Activated CD8-positive, alpha-beta memory T cell treated with anti-CD3 and anti-CD28 coated beads for 4 hours (primary cell): ENCODE measurements at places on chromosomes 11 and 22.

DNA sequence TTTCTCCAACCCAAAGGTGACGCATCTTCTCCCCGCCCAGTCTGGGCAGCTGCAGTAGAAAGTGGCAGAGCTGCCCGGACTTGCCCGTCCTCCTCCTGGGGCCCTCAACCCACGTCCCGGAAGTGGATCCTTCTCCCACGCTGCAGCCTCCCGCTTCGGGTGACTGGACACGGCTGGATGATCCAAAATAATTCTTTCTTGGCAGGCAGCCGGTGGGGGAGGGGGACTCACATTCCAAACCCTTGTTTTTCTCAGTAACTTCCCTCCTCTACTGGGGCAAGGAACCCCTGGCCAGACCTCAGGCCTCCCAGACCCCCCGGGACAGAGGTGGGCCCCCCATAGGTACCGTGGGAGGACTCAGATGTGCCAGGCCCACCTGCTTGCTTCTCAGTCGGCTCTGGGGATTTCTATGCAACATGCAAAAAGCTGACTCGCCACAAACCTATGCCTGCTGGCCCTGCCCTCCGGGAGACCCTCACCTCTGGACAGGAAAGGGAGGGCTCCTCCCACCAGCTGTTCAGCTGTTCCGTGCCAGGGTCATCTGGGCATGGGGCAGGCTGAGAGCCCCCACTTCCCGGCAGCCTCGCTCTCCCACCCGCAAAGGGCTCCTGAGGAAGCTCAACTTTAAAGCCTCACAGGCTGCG is 1.4 kb downstream of the PLXNB2 start:
- DNase-seq: no peak

- no peak for DNase-seq
Observed at GRCh38 chr22:38075105-38075825, 8.7 kb downstream of the SLC16A8 start.

GRCh38 chr11:64776875-64777274 is 1.5 kb downstream of the SF1 start:
- DNase-seq: no peak

DNA sequence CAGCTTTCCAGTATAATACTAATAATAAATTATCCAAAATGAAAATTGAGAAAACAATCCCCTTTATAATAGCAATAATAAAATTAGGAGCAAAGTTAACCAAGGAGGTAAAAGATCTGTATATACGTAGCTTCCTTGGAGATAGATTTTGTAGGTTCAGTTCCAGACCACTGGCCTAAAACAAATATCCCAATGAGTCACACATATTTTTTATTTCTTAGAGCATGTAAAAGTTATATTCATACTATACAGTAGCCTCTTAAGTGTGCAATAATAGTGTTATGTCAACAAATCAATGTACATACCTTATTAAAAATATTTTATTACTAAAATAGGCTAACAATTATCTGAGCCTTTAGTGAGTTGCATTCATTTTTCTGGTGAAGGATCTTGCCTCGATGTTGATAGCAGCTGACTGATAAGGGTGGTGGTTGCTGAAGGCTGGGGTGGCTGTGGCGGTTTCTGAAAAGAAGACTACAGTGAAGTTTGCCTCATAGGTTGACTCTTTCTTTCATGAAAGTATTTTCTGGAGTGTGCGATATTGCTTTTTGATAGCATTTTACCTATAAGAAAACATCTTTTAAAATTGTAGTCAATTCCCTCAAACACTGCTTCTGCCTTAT is 178.5 kb downstream of the ARHGAP42 start:
- DNase-seq: no peak

DNA sequence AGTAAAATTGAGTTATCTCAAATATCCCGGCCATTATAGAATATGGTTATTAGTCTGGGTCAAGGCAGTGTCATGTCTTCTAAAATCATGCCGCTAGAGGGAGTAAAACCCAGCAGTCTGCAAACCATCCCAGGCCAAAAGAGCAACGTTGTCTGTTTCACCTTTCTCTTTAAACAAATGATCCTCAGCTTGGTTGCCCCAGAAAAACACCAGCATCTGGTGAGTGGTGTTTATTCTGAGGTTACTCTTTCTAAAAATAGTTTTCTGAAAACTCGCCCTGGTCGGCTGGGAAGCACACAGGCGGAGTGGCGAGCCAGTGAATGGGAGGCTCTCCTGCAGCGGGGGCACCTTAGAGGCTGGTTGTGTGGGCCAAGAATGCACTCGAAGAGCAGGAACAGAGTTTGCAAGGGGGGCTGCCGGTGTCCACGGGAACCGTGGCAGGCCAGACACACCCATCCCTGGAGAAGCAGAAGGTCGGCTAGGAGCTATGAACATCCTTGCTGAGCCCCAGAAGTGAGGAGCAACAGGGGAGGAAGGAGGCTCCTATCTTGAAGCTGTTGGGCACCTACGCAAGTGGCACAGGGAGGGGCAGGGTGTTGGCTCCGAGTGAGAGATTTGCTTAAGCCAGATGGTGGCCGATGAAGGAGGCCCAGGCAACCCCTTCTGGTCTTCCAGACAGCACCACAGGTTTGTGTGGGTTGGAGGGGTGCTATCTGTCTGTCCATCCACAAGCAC is 297.1 kb downstream of the ETS1 start:
- DNase-seq: peak; percentile 27

GRCh38 chr11:45097721-45098493 is 48.5 kb upstream of the PRDM11 start:
- DNase-seq: no peak

- DNase-seq: no peak
Observed at GRCh38 chr11:120457996-120458395, 53.6 kb upstream of the GRIK4 start.

DNA sequence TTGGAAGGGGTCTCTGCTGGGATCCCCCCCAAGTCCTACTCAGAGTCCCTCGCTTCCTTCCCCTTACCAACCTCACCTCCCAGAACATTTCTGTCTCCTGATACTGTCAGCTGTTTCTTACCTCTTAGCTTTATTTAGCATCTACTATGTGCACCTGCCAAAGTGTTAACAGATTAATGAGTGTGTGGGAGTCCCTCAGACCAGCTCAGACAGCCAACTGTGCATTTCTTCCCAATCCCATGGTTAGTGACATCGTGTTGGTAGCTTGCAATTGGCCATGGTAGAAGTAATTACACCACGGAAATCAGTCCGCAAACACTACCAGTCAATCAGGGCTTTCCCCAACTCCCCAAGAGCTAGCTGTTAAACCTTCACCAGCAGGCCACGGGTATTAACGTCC is 150.6 kb downstream of the DSCAML1 start:
- DNase-seq: no peak

DNA sequence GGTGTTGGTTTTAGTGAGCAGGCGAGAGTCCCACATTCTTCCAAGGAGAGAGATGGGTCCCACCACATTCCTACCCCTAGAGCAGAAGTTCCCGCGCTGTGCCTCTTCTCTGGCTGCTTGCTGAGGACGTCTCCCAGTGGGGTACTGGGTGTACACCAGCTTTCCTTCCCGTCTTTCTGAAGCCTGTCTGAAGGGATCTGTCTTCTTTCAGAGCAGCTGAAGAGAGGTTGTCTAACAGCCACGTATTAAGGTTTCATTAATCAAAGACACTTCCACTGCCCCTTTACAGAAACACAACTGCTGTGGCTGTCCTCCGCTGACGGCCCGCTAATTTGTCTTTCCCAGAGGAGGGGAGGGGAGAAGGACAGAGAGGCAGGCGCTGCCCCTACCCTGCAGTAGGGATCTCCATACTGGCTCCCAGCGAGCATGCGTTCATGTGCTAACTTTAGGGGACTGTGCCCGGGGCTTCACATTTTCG is 56.0 kb downstream of the ZBTB16 start:
- no peak for DNase-seq

DNA sequence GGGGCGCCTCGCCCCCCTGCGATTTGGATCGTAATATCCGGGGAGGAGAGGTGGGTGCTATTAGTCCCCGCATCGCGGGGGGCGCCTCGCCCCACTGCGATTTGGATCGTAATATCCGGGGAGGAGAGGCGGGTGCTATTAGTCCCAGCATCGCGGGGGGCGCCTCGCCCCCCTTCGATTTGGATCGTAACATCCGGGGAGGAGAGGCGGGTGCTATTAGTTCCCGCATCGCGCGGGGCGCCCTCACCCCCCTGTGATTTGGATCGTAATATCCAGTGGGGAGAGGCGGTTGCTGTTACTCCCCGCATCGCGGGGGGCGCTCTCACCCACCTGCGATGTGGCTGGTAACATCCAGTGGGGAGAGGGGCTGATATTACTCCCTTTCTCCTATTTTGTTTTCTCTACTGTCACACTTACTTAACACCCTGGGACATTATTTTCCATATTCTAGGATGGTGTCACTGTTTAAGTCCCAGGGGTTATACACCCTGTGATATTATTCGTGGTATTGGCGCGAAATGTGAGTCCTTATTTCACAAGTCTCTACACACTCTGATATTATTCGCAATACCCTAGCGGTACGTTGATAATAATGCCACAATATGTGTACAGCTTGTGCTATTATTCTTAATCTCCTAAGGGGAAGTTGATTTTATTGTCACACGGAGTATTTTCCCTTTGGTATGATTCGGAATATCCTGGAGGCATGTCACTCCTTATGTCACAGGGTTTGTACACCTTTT is 57.8 kb upstream of the ALDH3B2 start:
- no peak for DNase-seq

DNA sequence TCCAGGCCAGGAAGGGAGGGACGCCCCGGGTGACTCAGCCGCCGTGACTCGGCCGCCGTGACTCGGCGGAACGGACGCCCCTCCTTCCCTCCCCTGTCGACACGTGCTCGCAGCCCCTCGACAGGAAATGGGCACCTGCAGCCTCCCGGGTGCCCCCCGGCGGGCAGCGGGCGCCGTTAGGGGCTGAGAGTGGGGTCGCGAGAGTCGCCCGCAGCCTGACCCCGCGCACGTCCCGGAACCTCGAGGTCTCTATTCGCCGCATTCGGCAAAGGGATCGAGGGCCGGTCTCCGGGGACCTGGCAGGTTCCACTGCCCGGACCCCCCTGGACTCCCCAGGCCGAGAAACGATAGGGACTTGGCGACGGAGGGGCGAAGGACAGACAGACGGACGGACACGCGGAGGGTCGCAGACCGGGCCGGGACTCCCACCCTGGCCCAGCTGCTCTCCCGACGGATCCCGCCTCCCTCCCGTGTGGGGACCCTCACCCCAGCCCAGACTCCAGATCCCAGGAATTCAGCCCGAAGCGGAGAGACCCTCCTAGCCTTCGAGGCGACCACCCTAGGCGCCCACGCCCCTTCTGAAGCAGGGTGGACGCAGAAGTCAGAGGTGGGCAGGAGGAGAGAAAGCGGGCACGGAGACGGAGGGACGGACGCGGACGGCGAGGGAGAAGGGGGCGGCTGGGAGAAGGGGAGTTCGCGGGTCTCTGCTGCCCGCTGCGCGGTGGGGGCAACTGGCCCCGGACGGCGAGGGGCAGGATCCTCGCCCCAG is 648 bp downstream of the FOSL1 start:
- peak; percentile 63 for DNase-seq

GRCh38 chr11:130175898-130176297 is 16.3 kb downstream of the ST14 start:
- DNase-seq: no peak

DNA sequence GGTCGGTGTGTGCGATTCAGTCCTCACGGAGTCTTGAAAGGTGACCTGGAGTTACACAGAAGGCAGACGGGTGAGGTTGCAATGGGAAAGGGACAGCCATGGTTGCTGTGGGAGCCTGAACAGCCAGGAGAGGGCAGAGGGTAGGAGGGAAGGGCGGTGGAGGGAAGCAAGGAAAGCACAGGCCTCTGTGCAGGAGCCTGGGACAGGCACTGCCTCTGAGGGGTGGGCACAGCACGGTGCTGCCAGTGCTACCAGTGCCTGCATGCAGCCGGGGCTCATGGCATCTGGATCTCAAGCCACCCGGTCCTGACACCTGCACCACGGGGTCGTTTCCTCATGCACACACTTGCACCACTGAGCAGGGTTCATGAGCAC is 401.0 kb downstream of the TBC1D22A start:
- DNase-seq: no peak

DNA sequence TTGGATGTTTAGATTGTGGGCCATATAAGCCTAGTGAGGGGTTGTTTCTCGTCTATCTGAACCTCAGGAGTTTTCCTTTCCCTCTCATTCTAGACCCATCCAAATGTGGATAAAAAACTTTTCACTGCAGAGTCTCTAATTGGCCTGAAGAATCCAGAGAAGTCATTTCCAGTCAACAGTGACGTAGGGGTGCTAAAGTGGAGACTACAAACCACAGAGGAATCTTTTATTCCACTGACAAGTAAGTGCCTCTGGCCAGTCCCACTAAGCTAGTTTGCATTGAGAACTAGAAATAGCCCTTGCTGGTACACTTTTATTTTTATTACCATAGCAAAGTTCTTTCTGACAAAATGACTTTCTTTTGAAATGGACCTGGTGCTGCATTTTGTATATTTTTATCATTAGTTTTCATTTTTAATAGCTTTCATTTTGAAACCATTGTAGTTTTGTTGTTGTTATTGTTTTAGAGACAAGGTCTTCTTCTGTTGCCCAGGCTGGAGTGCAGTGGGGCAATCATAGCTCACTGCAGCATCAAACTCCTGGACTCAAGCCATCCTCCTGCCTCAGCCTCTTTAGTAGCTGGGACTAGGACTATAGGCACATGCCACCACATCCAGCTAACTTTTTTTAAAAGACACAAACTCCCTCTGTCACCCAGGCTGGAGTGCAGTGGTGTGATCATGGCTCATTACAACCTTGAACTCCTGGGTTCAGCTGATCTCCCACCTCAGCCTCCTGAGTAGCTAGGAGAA is 14.6 kb upstream of the PHLDB1 start:
- DNase-seq: no peak

- no peak for DNase-seq
Observed at GRCh38 chr11:60059052-60059451, 2.6 kb downstream of the MS4A3 start.

DNA sequence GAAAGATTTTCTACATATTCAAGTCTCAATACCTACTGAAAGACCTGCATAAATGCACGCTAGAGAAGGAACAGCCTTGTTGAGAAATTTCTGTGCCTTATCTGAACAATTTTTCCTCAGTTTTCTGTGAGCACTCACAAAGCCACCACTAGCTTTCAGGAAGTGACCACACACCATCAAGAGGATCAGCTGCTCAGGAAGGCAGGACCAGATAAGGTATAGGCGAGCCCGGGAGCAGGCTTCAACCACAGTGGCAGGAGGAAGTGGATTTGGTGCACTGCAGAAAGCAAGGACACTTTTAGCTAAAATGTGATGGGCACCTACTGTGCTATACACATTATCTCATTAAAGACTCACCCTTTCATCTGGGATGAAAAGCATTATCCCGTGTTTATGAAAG is 220.8 kb downstream of the RAB38 start:
- no peak for DNase-seq
